Testis (tissue), 5 donors: ENCODE measurements at places on chromosomes 1 and 21. TPM values are rescaled to one million over a fixed set of nuclear protein-coding genes. Genes with fewer than 3 reads are reported as not detected.

- DNase-seq, result no peak
These were observed 82.4 kb downstream of the RAB3GAP2 start for GRCh38 chr1:220189750-220190347.

DNA sequence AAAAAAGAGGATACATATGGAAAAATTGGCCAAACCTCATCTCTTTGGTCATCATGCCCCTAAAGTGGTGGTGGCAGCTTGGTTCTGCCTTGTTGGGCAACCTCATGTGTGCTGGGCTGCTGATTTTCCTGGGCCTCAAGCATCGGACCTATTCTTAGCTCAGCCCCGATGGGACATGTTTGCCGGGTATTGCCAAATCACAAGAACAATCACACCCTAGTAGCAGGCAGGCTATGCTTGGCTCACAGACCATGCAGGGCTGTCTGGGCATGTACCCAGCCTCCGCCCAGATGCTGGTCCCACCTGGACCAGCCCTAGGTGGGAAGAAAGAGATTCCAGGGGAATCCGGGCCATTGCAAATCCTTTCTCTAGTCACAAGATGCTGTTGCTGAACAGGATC lies 189.4 kb upstream of the FGGY start:
- peak; percentile 28 for DNase-seq

UBE2J2 gene
- 203 TPM for polyA plus RNA-seq

CLDN19 gene
- polyA plus RNA-seq, result 0.12 TPM

DNA sequence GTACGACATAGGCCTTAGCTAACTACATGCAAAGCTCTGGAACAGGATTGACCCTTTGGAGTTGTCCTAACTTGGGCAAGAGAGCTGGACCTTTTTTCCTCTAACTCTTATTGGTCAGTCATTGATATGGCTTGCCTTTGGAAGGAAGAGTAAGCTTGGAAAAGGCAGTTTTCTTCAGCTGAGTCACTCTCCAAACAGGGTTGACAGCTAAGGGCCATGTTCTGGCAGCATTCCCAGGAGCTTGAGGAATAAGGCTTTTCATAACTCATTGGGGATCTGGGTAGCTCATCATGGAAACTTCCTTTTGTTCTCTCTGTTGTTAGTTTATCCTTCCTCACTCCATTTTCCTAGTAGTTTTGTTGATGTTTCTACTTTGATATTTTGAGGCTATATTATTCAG lies 14.5 kb upstream of the ERRFI1 start:
- DNase-seq, result peak; percentile 34
